Anterior cingulate cortex (tissue), 58 donors: ENCODE measurements at places on chromosomes 3 and 15.

DNA sequence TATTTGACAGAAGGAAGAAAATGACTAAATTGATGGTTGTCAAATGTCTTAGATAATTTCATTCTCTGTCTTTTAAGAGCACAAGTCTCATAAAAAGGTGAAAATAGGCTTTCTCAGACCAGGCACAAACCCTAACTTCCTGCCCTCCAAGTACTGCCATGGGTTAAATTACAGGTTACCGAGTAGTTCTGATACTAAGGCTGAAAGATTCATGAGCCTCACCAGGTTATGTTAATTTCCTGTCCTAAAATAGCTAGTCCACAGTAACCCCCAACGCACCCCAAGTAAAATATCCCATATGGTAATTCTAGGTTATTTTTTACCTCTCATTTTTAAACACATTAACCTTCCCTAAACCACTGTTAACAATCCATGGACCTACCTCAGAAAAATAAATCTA, 42.0 kb downstream of the GSK3B start:
- no peak for DNase-seq

- DNase-seq, result no peak
These were observed 48.4 kb upstream of the CCK start for GRCh38 chr3:42314411-42314810.

GRCh38 chr3:45333549-45333948, 54.8 kb upstream of the LARS2 start:
- no peak for DNase-seq

- no peak for DNase-seq
These were observed 1.2 kb downstream of the CTSH start for GRCh38 chr15:78943692-78944091.

DNA sequence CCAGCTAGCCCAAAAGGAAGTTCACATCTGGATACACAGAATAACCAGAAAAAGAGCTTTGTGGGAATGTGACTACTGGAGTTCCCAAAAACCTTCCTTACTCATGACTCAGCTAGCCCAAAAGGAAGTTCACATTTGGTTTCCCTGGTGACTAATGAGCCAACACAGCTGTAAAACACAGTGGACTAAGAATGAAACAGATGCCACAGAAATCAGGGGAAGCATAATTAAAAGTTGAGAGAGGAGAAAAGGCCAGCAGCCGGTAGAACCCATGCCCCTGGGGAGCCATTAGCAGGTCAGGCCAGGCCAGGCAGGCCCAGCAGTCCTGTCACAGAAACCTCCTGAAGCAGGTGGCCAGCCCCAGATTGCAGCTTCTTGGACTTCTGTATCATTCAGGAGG, 130.3 kb downstream of the GHSR start:
- DNase-seq, result no peak

DNA sequence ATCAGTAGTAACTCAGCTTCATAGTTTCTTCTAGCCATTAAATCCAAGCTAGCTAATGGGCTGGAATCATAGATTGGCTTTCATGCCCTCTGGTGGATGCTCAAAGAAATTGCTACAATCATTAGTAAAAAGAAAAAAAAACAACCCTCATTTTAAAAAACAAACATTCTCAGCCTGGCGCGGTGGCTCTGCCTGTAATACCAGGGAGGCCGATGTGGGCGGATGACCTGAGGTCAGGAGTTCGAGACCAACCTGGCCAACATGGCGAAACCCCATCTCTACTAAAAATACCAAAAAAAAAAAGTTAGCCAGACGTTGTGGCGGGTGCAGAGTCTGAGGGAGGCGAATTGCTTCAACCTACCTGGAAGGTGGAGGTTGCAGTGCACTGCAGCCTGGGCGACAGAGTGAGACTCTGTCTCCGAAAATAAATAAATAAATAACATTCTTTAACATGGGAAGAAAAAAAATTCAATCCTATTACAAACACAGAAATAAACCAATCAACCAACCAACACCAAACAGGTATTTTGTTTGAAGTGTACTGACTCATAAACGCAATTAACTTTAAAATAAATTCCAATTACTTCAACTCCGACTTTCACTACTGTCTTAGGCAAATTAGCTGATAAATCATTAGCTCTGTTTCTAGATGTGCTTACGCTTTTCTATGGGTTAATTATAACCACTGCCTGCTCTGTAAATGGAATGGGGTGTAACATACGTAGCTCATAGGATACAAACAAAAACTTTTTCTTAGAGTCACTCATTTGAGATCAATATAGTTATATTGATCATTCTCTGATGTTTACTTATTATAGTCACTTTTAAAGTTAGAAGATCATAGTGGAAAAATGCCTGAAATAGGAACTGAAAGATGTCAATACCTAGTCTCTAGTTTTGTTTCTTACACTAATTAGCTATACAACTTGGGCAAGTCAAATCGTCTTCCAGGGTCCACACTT, 24.9 kb downstream of the TMEM207 start:
- peak; percentile 14 for DNase-seq

- DNase-seq, result no peak
These were observed 34.1 kb upstream of the TM4SF1 start for GRCh38 chr3:149411583-149411982.

DNA sequence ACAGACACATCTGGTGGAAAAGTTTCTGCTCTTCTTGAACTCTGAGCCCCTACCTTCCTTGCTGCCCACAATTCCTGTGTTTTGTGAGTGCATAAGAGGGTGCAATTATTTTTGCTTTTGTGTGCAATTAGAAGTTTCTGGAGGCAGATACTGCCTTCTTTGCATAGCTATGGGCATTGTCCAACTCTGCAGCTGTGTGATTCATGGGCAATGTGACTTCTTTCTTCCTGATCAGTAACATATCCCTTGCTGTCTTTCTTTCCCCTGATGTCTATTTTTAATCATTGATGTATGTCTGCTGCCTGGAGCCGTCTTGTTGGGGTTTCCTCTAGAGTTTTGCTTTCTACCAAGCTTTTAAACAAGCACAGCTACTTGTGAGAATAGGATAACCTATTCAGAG, 321.6 kb upstream of the CHRM5 start:
- DNase-seq, result no peak

DNA sequence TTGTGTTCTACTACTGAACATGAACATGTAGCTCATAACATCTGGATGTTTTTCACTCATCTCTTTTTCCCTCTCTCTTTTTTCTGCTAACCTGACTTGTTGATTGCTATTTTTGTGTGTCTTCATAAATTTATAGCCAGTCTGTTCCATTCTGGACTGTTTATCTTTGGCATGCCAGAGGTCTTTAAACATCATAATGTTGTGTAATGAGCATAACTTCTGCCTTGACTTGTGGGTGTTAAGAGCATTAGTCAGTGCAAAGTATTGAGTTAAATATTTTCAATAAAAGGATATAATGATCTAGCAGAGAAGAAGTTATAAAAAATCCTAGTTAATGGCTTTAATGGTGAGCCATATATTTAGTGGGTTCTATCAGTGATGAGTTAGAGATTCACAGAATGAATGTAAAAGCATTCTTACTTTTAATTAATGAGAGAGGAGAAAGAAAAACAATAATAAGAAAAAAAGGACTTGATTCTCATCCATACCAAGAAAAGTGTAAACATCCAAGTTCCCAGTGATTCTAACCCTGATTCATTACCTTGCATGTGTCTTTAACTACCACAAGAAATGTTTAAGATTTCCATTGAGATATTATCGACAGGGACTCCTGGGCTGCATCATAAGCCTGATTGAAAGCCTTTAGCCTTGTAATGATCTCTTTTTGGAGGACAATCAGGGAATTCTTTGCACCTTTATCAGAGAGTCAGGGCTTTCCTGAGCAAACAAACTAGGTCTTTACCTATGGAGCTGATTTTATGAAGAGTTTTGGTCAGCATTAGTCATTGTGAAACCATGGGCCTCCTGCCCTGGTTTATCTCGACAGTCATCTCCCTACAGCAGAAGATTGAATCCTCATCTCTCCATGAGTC, 22.9 kb downstream of the MITF start:
- DNase-seq, result no peak

DNA sequence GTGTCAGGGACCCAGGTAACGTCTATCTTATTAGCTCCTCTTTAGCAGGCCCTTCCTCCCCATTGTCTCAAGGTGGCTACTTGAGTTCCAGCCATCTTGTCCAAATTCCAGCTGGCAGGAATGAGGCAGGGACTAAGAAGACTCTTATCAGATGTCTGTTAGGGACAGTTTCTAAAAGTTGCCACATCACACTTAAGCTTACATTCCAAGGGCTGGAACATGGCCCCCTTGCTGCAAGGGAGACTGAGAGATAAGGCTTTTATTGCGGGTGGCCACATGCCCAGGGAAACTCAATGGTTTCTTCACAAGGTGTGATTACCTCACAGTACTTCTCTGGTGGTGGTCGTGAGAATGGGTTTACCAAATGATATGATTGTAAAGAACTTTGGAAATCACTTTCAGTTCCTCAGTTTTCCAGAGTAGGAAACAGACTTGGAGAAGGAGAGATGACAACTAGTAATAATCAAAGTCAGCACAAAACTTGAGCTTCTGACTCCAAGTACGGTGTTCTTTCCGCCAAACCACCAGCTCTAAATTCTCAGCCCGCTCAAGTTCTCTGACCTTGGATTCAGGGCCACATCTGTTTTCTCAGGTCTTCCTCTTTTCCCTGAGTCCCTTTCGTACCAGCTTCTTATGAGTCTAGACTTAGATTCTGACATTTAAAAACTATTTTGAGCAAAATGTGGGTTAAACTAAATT, 14.2 kb downstream of the PDIA5 start:
- DNase-seq, result no peak

DNA sequence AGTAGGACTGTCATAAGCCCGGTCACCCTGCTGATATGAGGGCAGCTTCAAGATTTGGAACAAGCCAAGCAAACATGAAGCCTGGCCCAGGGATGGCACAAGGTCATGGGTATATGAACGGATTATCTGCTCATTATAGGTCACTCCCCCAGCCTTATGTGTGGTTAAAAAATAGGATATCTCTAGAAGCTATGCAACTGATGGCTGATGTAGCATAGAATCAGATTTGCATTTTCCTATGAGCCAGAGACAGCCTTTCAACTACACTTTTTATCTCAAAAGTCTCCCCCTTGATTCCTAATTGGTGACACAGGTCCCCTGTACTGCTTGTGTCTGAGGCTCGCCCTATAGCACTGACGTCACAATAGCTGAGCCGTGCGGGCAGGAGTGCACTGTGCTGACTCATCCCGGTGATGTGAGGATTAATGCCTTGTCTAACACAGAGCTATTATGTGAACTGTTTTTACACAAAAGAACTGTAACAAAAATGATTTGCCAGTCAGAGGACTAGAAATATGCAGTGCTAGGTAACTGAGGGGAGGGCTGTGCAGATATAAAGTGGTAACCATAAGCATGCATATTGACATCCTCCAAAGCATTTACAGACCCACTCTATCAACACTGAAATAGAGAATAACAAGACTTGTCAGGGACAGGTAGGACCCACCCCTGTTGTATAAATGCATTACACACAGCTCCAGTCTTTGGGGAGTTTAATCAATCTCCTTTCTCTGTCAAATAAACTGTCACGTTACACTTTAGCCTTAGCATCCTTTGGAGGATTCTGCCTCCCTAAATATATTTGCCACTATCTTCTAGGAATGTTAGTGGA, 204.9 kb downstream of the TIGIT start:
- DNase-seq, result no peak

DNA sequence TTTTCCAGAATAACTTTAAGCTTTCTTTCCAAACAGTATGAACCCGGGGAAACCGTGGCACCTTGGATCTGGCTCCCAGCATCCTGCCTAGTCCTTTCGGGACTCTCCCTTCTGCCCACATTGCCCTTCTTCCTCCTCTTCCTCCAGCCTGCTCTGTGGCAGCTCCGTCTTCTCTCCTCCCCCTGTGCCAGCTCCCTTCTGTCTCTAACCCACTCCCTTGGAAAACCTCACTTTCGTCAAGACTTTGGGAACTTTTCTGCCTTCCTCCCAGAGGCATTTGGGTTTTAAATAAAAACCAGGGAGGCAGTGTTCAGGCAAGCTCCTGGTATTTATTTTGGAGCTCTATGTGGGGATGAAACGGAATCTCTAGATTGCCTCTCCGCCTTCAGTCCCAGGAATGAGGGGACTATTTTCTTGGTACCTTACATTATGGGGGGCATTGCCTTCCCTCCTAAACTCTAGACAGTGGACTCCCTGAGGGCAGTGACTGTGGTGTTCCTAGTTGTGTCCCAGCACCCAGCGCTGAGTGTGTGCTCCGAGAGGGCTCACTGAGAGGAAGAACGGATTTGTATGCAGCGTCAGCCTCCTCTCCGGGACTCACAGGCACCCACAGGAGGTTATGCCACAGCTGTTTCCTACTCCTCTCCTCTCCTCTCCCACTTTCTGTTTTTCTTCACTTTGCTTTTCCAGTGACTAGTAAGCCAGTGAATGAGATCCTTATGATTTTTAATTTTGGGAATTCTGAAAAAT, 105.4 kb upstream of the MRPS22 start:
- no peak for DNase-seq

DNA sequence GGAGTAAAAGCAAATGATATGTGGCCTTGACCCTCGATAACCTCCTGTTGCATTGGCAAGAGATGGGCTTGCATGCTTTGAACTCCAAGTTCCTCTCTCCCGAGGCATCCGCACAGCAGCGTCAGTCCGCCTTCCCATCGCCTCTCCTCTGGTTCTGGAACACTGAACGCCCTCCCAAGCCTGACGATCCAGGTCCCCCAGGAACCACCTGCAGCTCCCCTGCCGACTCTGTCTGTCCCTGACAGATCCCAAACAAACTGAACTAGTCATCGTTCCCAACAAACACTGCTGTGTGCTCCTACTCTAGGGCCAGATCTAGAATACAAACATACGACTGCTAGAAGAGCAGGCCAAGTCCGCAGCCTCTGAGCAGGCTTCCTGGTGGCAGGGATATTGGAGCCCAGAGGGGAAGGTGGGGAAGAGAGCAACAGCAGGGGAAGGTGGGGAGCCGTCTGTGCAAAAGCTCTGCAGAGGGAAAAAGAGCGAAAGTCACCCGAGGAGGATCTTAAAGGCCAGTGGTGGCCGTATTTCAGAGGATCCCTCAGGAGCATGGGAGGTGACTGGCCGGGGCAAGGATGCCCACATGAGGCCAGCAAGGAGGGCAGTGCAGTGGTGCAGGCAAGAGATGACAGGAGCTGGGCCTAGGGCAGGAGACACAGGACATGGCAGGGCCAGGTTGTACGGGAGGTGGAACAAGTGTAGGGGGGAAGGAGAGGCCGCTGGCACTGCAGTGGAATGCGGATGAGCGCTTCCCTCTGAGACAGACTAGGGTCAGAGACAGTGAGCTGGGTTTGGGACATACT, 50.8 kb downstream of the PCSK6 start:
- no peak for DNase-seq

GRCh38 chr3:104392327-104392726, 974.4 kb upstream of the ALCAM start:
- no peak for DNase-seq

DNA sequence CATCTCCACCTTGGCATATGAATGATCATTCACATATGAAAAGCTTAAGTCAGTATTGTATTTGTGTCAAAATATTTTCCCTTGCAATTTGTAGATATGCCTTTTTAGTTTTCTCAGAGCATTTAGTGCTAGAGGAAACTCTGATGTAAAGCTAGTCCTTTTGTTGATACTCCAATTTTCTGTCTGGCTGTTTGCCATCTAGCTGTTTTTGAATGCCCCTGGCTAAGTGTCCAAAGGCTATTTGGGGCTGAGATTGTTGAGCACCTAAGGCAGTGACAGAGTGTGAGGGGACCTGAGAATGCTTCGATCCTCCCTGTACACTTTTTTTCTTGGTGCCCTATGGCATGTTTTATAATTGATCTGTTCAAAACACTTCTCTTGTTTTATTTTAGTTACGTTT, 3.1 kb downstream of the SLC51B start:
- no peak for DNase-seq
